Stimulated activated CD8-positive, alpha-beta memory T cell treated with anti-CD3 and anti-CD28 coated beads, Interleukin-7, amount 100 ng/mL, for 24 hours (primary cell): ENCODE measurements at places on chromosomes 12 and 14.
A peak's percentile ranks its signal among the peaks of the same experiment; 100 is the strongest.

GRCh38 chr12:45278447-45278846, 62.6 kb downstream of the ANO6 start:
- DNase-seq: no peak

GRCh38 chr14:99468836-99469592, 11.6 kb downstream of the SETD3 start:
- DNase-seq: no peak

GRCh38 chr14:50831726-50832168, 785 bp upstream of the NIN start:
- DNase-seq: no peak

- no peak for DNase-seq
Measured at GRCh38 chr14:82854131-82854530, 1320.5 kb upstream of the SEL1L start.

- no peak for DNase-seq
Measured at GRCh38 chr14:29215853-29216252, 449.3 kb downstream of the FOXG1 start.

GRCh38 chr14:33996462-33996861, 45.6 kb upstream of the EGLN3 start:
- DNase-seq: no peak

DNA sequence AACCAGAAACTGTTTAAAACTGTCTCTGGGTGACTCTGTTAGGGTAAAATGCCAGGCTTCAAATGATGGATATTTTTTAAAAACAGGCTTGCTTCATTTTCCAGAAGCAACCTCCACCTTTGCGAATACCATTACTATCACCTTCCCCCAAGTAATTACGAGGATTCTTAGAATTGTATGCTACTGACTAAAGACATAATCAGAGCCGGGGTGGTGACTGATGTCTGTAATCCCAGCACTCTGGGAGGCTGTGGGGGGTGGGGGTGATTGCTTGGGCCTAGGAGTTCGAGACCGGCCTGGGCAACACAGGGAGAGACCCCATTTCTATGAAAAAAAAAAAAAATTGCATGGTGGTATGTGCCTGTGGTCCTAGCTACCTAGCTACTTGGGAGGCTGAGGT, 38.3 kb downstream of the FGD6 start:
- DNase-seq: no peak

GRCh38 chr14:55976219-55976618, 142.0 kb upstream of the PELI2 start:
- DNase-seq: no peak

DNA sequence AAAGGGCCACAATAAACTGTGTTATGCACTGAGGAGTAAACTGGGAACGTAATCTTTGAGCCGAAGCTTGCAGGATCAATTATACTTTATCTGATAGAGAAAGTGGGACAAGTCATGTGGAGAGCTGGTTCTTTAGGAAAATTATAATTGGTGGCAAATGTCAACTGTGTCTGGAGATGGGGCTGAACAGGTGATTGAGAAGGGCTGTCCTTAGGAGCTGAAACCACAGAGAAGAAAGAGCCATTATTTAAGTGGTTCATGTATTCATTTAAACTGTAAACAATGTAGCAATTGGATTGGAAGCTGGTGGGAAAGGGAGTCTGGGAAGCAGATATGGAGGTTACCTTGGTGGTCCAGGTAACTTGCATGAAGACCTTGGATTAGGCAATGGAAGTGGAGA, 193.1 kb downstream of the NPAS3 start:
- no peak for DNase-seq

DNA sequence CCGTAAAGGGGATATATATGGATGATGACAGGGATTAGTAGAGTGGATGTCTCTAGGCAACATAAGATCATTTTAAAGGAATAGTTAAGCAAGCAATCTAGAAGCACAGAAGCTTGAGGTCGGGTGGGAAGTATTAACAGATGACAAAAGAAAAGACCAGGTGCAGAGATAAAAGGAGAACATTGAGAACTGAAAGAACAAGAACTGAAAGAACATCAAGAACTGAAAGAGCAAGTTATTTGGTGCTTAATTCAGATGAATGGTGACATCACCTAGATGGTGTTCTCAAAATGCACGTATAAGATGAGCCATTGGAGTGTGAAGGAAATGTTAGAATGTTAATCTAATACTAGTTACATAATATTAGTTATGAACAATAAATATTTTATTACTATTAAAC, 224.0 kb upstream of the PDE3A start:
- DNase-seq: no peak

DNA sequence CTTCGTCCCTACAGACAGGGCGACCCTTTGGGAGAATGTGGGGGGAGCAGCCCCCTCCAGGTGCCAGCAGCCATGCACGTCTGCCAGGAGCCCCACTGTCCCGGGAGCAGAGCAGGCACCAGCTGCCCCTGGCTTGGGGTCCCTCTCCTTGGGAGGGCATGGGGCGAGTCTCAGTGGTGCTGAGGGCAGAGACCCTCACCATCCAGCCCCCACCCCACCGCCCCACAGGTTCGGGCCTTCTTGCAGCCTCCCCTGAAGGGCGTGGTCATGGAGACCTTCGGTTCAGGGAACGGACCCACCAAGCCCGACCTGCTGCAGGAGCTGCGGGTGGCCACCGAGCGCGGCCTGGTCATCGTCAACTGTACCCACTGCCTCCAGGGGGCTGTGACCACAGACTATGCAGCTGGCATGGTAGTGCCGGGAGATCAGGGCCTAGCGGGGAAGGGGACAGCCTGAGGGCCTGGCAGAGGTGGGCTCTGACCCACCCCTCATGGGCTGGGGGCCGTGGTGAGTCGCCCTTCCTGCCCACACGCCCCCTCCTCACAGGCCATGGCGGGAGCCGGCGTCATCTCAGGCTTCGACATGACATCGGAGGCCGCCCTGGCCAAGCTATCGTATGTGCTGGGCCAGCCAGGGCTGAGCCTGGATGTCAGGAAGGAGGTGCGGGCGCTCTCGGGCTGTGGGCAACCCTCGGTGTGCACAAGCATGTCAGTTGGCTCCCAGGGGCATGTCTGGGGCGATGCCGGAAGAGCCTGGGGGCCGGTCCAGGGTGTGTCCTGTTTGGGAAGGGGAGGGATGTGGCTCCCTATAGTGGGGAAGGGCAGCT, 18.8 kb downstream of the ASPG start:
- no peak for DNase-seq

DNA sequence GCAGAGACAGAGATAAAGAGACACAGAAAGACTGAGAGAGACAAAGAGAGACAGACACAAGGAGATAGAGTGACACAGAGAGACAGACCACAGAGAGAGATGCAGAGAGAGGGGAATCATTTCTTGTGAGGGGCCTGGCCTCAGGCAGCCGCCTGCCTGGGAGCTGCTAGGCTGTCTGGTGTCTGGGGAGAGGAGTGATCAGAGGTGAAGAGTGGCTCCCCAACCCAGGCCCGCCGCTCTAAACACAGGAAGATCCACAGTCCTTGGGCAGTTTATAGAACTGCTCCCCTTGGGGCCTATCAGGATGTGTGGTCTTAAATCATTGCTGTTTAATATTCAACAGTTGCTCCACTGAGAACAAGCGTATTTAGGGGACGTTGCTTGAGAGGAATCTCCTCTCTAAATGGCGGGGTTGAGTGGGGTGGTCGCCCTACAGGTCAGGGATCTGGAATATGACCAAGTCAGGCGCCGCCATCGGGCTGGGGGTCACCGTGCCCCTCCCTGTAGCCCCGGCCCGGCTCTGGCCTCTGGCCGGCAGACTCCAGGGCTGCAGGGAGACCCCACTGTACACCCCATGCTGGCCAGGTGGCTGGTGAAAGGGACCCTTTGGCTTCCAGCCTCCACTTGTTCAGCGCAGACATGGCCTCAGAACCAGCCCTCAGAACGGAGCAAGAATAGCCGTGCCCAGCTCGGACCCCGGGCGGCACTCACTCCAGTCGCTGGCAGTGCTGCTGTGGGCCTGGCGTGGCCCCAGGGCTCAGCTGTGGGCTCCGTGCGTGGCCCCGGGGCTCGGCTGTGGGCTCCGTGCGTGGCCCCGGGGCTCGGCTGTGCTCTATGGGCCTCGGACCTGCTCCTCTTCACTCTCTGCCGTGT, 89.4 kb downstream of the GALNT9 start:
- no peak for DNase-seq

DNA sequence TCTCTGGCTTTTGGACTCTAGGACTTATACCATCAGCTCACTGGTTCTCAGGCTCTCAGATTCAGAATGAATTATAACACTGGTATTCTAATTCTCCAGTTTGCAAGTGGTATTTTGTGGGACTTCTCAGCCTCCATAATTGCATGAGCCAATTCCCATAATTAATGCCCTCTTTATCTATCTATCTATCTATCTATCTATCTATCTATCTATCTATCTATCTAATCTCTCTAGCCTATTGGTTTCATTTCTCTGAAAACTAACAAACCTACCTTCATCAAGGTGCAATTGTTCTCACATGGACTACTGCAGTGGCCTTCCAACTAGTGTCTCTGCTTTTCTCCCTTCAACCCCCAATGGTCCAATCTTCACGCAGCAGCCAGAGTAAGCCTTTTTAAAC, 507.4 kb downstream of the ETNK1 start:
- DNase-seq: no peak

- peak; percentile 78 for DNase-seq
Measured at GRCh38 chr12:104303538-104304151, at the start of gene EID3. EID3 (plus strand) TSS chr12:104303739; CDS start chr12:104303935, 196 bp downstream.

GRCh38 chr12:125137766-125138344, 72.6 kb downstream of the AACS start:
- no peak for DNase-seq

DNA sequence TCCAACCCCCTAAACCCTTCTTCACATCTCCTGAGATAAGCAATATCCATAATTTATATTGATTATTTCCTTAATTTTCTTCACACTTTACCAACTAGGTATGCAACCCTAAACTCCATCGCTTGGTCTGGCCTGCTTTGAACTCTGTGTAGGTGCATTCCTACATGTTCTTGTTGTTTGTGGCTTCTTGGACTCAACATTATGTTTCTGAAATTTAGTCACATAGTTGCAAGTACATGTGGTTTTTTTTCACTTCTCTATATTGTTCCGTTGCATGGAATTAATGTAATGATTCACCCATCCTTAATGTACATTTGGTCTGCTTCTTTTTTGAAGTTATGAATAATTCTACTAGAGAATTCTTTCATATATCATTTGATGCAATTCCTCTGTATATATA, 1.6 kb upstream of the TAS2R30 start:
- DNase-seq: no peak

GRCh38 chr12:5840944-5841343, 104.1 kb downstream of the ANO2 start:
- no peak for DNase-seq

DNA sequence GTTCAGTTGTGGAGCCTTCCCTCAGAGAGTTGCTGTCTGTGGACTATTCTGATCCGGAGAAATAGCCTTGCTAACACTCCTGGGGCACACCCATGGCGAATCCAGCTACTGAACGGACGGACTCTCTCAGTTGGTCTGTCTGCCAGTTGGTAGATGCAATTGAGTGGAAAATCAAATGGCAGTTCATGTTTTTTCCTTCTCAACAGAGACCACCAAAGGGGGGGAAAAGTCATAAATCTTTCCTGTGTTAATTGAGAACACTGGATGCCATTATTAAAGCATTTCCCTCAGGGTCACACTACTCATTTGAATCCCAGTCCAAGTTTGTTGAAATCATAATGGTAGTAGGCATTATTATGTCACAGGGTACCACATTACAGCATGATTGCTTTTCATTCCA, 354.3 kb upstream of the FAR2 start:
- no peak for DNase-seq

DNA sequence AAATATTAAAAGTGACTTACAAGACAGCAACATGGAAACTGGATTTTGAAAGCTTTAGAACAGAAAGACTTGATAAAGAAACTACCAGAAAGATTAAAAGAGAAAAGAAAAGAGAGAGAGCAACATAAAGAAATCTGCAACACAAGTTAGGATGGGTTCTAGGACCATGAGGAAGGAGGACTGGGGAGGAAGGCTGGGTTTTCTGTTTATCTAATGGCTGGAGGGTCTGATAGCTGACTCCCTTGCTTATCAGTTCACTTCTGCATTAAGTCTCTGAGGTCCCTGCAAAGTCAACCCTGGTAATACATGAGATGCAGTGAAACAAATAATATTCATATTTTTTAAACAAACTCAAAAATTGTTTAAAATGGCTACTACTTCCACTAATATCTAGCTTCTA, 90.1 kb downstream of the RPAP3 start:
- DNase-seq: no peak

DNA sequence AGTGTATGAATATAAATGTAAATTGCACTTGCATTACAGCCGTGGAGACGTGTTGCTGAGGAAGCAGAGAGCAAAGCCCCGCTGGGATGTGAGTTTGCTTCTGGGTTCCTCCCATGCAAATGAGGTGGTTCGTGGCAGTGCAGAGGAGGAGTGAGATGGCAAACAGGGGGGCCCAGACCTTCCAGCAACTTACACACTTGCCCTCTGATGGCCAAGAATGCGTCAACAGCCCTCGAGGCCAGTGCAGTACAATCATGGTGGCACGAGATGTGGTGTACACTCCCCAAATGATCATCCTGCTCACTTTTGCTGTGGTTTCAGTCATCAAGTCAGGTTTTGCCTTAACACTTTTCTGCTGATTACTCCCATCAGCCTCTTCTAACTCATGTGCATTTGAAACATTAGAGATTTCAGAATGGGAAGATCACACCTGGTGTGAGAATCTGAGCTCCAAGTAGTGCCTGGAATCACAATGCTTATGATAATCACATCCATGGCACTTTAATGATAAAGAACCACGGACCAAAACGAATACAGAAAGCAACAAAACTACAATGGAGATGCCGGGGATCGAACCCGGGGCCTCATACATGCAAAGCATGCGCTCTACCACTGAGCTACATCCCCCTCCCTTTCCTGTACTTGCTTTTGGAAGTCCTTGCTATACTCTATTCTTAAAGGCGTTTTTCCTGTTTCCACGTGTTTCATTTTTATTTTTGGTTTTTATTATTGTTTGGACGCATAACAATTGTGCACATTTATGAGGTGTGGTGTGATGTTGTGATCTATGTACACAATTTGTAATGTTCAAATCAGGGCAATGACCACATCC, 7.0 kb upstream of the UBC start:
- no peak for DNase-seq

DNA sequence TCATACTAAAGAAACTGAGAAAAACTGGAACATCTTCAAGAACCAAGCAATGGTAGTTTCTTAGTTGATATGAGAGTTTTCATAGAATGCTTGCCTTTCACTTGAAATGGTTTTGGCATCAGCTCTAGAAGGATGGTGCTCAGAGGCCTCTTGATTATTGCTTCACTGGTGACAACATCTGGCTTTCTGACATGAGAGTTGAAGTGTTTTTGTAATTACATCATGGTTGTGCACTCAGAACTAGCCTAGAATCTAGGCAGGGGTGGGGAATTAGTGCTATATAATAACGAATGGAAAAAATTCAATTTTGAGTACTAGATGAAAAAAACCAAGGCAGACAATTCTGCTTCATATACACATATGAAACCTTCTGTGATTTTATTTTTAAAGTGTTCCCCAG, 172.8 kb upstream of the LMNTD1 start:
- DNase-seq: no peak
